ENCODE measurements at places on chromosomes 16 and 17.

DNA sequence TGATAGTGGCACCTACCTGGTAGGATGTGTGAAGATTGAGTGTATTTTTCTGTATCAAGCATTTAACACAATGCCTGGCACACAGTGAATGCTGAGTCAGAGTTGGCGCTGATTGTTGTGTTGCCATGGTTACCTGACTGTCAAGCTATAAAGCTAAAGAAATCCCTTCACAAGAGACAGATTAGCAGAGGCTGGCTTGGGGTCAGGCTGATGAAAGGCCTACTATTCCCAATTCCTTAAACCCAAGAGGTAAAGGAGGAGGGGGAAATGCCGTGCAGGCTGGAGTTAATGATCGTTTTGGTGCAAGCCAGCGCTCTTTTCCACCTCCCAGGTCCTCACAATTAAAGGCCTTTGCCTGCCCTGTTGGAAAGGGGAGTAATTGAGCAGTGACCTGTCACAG, 5.9 kb downstream of the CLEC19A start:
- no peak for DNase-seq

GRCh38 chr16:18582902-18583301, 21.0 kb upstream of the NOMO2 start:
- DNase-seq, result no peak

GRCh38 chr16:78882751-78883150, 717.8 kb downstream of the MAF start:
- no peak for DNase-seq

- DNase-seq, result no peak
These were observed 65.6 kb downstream of the XYLT1 start for GRCh38 chr16:17404941-17405689.

- no peak for DNase-seq
These were observed 10.8 kb upstream of the GCSH start for GRCh38 chr16:81106826-81107503.

DNA sequence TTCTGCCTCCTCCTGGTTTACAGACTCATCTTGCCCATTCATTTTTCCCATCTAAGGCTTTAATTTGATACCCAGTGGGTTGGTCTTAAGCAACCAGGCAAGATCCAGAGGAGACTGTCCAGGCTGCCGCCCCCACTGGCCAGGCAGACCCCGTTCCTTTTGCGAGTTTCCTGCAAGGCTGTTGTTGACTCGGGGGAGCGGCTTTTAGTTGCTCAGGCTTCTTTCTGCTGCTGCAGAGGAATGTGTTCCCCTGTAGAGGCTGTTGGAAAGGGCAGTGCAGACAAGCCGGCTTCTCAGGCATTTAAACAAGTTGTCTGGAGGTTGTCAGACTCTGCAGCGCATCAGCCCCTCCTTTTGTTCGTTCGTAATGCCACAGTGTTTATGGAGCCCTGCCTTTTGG, 231.2 kb downstream of the PRKCA start:
- DNase-seq, result no peak

DNA sequence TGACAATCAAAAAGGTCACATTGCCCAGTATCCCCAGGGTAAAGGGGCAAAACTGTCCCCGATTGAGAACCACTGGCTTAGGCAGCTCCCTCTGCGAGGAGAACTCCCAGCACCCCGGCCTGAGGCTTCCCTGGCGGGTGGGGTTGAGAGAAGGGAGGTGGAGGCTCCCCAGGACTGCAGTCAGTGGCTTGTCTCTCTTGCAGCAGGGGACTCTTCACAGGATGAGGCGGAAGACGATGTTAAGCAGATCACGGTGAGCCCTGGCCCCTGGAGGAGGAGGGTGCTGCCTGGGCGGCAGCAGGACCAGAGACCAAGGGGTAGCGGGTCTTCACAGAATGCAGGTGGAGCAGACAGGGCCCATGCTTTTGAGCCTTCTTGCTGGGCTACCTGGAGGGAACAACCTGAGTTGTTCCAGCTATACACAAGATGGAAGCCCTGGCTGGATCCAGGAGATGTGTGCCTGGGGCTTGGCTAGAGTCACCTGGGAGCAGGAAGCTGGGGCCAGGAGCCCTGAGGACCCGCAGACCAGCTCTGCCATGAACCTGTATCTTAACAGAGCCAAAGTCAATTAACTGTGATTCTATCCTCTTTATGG, 16.8 kb downstream of the POLR3E start:
- no peak for DNase-seq

DNA sequence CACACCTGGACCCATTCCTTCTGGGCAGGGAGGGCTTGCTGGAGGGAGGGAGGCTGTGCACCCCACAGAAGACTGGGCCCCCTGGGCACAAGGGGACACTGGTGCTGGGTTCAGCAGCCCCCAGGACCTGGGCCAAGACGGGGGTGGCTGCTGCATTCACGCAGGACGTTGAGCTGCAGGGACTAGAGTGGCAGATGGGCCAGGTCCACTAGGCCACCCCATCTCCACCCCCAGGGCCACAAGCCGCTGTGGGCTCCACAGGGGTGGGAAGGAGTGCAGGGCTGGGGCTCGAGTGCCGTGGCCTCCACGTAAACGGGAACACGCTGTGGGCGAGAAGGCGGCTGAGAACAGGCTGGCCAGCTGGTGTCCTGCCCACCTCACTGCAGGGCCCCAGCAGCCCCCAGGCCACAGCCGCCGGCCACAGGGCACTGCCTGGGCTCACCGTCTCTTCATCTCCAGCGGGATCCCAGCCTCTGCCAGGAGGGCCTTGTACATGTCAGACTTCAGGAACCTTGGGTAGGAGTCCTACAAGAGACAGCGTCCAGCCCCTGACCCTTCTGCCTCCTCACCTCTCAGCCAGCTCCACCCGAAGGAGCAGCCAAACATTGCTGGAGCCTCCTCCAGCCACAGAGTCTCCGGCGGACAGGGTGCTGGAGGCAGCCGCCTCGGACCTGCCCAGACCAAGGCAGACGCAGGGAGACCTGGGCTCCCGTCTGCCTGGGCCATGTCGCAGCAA, 6.5 kb downstream of the RGS11 start:
- DNase-seq, result no peak

Measured in stimulated activated naive CD8-positive, alpha-beta T cell treated with anti-CD3 and anti-CD28 coated beads, Interleukin-15, amount 100 ng/mL, for 72 hours (primary cell).